ENCODE measurements at places on chromosomes 12 and 14. TPM values are rescaled to one million over a fixed set of nuclear protein-coding genes. Genes with fewer than 3 reads are reported as not detected.

WSB2 gene
- total RNA-seq: 81.1 TPM

GCH1 gene
- 30.9 TPM for total RNA-seq

IFNG-AS1 gene
- total RNA-seq: not detected

- no peak for DNase-seq
Observed at GRCh38 chr14:63155511-63156185, 48.6 kb upstream of the RHOJ start.

DNA sequence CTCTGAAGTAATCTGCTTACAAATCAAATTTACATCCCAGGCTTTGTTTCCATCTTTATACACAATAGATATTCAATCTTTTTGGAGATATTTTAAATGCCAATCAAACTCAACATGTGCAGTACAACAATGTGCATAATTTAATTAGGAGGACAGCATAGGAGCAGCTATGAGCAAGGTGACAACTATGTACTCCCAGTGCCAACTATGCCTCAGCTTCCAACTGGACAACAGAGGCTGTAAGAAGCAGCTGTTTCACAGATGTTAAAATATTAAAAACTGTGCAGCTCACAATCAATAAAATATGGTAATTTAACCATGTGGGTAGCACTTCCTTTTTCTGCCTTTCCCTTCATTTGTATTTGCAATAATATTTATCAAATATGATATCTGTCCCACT, 99.9 kb downstream of the ST8SIA1 start:
- DNase-seq: no peak

- DNase-seq: no peak
Observed at GRCh38 chr12:98113548-98113947, 401.8 kb upstream of the TMPO start.

Measured in kidney epithelial cell (primary cell).